ENCODE measurements at places on chromosomes 3 and 15. TPM values are rescaled to one million over a fixed set of nuclear protein-coding genes. Genes with fewer than 3 reads are reported as not detected.

DNA sequence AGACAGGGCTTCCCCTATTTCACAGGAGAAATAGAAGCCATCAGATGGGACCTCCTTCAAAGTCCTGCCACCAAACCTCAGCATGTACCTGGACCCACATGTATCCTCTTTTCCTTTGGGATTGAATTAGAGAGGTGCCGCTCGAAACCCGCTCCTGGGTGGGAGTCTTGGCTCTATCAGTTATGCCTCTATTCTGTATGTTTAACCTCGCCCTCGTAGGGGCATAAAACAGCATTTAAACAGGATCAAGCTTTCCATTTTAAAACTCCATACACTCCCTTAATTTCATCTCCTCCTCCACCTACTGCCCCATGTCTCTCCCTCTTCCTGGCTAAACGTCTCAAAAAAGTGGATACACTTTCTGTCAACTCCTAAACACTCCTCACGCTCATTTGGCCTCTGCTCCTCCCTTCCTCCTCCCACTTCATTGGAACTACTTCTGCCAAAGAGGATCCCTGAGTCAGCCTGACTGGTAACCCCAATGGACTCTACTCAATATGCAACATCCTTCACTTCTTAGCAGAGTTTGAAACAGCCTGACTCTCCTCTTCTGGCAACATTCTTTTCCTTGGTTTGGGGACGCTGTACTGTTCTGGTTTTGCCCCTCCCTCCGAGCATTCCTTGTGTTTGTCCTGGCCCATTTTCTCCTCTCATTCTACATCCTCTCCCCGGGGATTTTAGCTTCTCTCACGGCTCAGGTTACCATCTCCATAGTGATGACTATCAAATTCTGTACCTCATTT, 23.0 kb upstream of the MUC20 start:
- H3K27ac ChIP-seq = no peak overlapping the region
- H3K27me3 ChIP-seq = no peaks in the 10 kb centered on the region

GRCh38 chr3:147702509-147702908, 293.3 kb downstream of the ZIC1 start:
- no peaks in the 10 kb centered on the region for H3K36me3 ChIP-seq
- no peak overlapping the region for H3K27ac ChIP-seq
- H3K4me1 ChIP-seq = no peaks in the 10 kb centered on the region
- no peak for DNase-seq
- no peak overlapping the region for H3K4me3 ChIP-seq

DNA sequence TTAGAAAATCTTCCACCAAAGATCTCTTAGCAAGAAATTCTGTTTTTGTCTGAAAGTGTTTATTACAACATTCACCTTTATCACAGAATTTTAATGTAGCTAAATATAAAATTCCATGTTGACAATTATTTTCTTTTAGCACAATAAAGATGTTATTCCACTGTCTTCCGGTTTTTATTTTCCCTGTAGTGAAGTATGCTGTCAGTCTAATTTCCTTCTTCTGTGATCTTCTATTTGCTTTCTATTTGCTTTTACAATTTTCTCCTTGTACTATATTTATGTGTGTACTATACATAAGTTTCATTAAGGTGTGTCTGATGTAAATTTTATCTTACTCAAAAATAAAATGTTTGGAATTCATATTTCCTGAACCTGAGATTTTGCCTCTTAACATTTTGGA, 117.5 kb upstream of the PPP2R3A start:
- H3K36me3 ChIP-seq = no peaks in the 10 kb centered on the region
- no peak for DNase-seq
- no peaks in the 10 kb centered on the region for H3K27me3 ChIP-seq
- H3K27ac ChIP-seq = no peak overlapping the region

DNA sequence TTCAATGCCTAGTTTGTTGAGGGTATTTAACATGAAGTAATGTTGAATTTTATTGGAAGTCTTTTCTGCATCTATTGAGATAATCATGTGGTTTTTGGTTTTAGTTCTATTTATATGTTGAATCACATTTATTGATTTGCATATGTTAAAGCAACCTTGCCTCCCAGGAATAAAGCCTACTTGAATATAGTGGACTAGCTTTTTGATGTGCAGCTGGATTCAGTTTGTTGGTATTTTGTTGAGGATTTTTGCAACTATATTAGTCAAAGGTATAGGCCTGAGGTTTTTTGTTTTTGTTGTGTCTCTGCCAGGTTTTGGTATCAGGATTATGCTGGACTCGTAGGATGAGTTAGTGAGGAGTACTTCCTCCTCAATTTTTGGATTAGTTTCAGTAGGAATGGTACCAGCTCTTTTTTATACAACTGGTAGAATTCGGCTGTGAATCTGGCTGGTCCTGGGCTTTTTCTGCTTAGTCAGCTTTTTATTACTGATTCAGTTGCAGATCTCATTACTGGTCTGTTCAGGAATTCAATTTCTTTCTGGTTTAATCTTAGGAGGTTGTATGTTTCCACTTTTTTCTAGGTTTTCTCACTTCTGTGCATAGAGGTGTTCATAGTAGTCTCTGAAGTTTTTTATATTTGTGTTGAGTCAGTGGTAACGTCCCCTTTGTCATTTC, 209.8 kb upstream of the RBMS3 start:
- DNase-seq = no peak
- no peaks in the 10 kb centered on the region for H3K27me3 ChIP-seq
- H3K27ac ChIP-seq = no peak overlapping the region

GRCh38 chr3:134294302-134295280, 43.9 kb upstream of the RYK start:
- no peak overlapping the region for H3K27ac ChIP-seq
- no peaks in the 10 kb centered on the region for H3K36me3 ChIP-seq
- no peak overlapping the region for H3K4me3 ChIP-seq
- H3K27me3 ChIP-seq = no peaks in the 10 kb centered on the region

- no peaks in the 10 kb centered on the region for H3K4me1 ChIP-seq
- no peaks in the 10 kb centered on the region for H3K36me3 ChIP-seq
- no peak for DNase-seq
- no peak overlapping the region for H3K4me3 ChIP-seq
- H3K27ac ChIP-seq = no peak overlapping the region
Measured at GRCh38 chr3:168693870-168694269, 598.1 kb upstream of the GOLIM4 start.

DNA sequence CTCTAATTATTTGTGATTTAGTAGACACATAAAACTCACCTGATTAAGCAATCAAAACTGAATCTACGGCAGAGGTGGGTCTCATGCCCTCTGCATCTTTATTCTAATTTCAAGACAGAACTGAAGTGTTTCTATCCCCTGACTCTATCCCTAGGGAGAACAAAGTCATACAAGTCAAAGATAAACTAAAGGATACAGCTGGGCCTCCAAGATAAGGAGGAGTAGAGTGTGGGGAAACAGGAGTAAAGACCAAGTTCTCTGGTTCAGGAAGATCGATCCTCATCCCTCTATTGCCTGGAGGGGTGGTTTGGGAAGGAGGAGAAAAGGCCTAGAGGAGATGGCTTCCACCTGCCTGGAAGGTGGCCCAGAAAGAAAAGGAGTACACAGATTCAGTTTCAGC, 58.7 kb upstream of the BBX start:
- no peak for DNase-seq
- H3K27ac ChIP-seq = no peak overlapping the region
- H3K36me3 ChIP-seq = no peaks in the 10 kb centered on the region

GRCh38 chr15:98682992-98683701, 34.8 kb downstream of the IGF1R start:
- H3K27ac ChIP-seq = no peak overlapping the region
- H3K36me3 ChIP-seq = no peaks in the 10 kb centered on the region
- H3K27me3 ChIP-seq = no peaks in the 10 kb centered on the region
- no peak overlapping the region for H3K4me3 ChIP-seq

- H3K4me1 ChIP-seq = peaks cover 5% of the 10 kb centered on the region
- peaks cover 22% of the 10 kb centered on the region for H3K27me3 ChIP-seq
- H3K36me3 ChIP-seq = no peaks in the 10 kb centered on the region
- DNase-seq = no peak
- no peak overlapping the region for H3K27ac ChIP-seq
Measured at GRCh38 chr15:80777137-80777536, 2.0 kb upstream of the CEMIP start.

GRCh38 chr3:161042023-161042501, 63.1 kb downstream of the B3GALNT1 start:
- no peak overlapping the region for H3K27ac ChIP-seq
- no peaks in the 10 kb centered on the region for H3K4me1 ChIP-seq
- H3K4me3 ChIP-seq = no peak overlapping the region
- DNase-seq = no peak
- no peaks in the 10 kb centered on the region for H3K36me3 ChIP-seq

DNA sequence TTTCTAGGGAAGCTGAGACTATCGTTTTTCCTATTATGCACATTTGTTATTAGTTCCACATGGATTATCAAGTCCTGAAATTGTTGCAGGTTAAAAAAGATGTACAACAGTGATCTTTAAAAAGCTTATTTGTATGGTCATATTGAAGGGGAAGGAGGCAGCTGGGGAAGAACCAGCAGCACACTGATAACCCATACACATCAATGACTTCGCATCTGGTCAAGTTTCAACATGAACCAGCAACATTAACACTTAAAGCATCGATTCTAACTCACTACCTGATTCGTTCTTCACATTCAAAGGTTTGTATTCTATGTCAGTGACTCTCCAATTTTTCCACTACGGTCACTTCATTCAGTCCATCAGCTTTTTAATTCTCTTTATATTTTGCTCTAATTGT, 56.4 kb downstream of the NCEH1 start:
- DNase-seq = no peak
- H3K27me3 ChIP-seq = no peaks in the 10 kb centered on the region
- H3K36me3 ChIP-seq = no peaks in the 10 kb centered on the region
- H3K4me3 ChIP-seq = no peak overlapping the region
- no peak overlapping the region for H3K27ac ChIP-seq

- no peak overlapping the region for H3K27ac ChIP-seq
- no peaks in the 10 kb centered on the region for H3K36me3 ChIP-seq
- H3K27me3 ChIP-seq = no peaks in the 10 kb centered on the region
- no peak for DNase-seq
- no peak overlapping the region for H3K4me3 ChIP-seq
Measured at GRCh38 chr15:28068930-28069329, 30.2 kb downstream of the OCA2 start.

DNA sequence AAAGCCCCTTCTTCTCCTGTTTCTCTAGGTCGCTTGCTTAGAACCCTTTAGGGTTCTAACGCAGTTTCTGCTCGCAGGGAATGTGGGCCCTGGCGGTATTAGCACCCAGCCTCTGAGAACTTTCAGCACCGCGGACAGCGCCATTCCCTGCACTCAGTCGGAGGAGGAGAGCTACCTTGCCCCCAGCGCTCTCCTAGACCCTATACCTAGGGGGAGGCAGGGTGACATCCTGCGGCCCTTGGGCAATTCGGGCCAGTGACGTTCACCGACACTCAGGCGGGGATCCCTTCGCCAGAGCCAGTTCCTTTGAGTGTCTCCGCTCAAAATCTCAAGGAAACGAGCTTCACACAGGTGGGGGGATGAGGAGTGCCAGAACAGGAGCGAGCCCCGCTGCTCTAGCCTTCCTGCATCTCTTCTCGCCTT, 1.3 kb downstream of the SLC7A14 start:
- H3K4me3 ChIP-seq = no peak overlapping the region
- H3K27ac ChIP-seq = no peak overlapping the region
- H3K4me1 ChIP-seq = no peaks in the 10 kb centered on the region
- H3K27me3 ChIP-seq = peaks cover 20% of the 10 kb centered on the region

DNA sequence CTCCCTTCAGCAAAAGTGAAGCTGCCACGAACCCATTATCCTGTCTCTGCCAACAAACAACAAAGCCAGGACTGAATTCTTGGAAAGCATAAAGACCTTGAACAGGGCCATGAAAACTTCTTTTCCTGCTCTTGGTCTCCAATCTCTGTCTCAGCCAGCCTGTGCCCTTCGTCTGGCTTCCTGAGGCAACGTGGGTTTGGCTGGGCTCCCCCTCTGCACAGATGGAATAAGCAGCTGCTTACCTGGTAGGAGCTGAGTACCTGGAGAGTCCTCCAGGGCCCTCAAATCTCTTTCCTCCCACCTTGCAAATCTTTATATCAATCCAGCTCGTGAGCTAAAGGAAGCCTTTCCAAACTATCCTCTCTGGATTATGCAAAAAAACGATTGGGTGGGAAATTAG, 97.6 kb upstream of the PSMD6 start:
- H3K27me3 ChIP-seq = no peaks in the 10 kb centered on the region
- no peak overlapping the region for H3K4me3 ChIP-seq
- no peak overlapping the region for H3K27ac ChIP-seq
- no peaks in the 10 kb centered on the region for H3K4me1 ChIP-seq
- H3K36me3 ChIP-seq = no peaks in the 10 kb centered on the region

The IQCF2 gene
- total RNA-seq = not detected

The ZMYND10 gene
- 3.7 TPM for total RNA-seq

The PLA2G4D gene
- not detected for total RNA-seq

The MB21D2 gene
- 3.5 TPM for total RNA-seq

All from CD4-positive, alpha-beta memory T cell (primary cell).